ENCODE measurements at places on chromosomes 3 and 15.

GRCh38 chr15:48373821-48374451 lies 42.7 kb downstream of the DUT start:
- no peak for DNase-seq

GRCh38 chr3:130828948-130829947 lies 64.6 kb upstream of the ATP2C1 start:
- no peak for DNase-seq

DNA sequence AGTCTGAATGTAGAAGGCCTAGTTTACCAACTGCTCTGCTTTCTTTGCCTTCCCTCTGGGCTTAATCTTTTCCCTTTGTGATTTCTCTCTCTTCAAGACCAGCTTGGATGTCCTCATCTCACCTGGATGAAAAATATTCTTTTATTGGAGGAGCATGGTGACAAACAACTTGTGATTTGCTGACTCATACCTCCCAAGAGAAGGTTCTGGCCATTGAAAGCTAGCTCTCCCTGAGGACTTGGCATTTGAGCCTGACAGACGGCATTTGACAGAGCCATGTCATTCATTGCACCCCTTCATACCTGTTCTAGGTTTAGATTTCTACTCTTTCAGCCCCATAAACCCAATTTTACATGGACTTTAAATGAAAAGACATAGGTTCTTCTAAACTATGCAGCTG lies 33.3 kb downstream of the ATG7 start:
- DNase-seq = no peak

DNA sequence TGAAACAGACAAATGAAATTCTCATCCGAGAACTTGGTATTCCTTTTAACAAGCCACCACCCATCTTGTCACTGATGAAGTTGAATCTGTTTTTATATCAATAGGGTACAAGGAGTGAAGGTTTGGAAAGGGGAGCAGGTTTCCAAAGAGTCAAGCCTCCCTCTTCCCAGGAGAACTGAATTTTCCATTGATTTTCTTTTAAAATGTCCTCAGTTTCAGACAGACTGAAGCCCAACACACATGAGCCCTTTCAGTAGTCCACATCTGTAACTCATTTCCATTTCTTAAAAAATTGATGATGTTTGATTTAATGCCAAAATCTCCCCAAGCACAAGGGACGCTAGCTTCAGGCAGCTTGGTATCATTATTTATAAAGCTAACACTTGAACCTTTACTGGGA lies 187.7 kb downstream of the FOXB1 start:
- DNase-seq = no peak

- no peak for DNase-seq
These were observed 1.0 kb upstream of the CEP70 start for GRCh38 chr3:138594935-138595610.

- DNase-seq = no peak
These were observed 256.4 kb upstream of the UBE2E1 start for GRCh38 chr3:23549148-23549910.

- no peak for DNase-seq
These were observed 126.5 kb downstream of the ZNF385D start for GRCh38 chr3:21624524-21624923.

DNA sequence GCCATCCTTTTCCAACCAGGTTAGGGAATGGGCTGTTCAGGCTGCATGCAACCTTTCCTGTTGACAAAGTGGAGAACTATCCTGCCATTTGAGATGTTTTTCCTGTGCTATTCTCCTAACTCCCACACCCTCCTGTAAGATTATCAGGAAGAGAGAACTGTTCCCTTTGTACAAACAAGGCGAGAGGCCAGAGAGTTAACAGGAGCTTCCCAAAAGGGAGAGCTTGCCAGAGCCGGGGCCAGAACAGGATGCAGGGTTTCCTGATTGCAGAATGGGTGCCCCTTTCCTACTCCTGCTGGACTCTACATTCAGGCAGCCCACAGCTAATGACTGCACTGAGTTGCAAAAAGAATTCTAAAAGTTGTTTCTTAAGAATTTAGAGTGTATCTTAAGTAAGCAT lies 17.1 kb downstream of the PML start:
- DNase-seq = no peak

GRCh38 chr15:67176195-67176971 lies 78.1 kb downstream of the AAGAB start:
- no peak for DNase-seq

DNA sequence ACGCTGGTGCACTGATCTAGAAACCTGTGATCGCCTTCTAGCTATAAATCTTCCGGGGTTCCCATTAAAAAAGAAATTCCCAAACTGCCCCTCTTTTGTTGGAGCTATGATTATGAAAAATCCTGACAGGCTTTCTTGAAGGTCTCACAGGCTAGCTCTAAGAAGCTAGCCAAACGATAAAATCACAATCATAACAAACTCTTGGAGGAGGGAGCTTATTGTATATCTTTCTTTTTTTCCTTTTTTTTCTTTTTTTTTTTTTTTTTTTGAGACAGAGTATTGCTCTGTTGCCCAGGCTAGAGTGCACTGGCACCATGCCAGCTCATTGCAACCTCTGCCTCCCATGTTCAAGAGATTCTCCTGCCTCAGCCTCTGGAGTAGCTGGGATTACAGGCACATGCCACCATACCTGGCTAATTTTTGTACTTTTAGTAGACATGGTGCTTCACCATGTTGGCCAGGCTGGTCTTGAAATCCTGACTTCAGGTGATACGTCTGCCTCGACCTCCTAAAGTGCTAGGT lies 72.0 kb downstream of the MYO1E start:
- DNase-seq = no peak

DNA sequence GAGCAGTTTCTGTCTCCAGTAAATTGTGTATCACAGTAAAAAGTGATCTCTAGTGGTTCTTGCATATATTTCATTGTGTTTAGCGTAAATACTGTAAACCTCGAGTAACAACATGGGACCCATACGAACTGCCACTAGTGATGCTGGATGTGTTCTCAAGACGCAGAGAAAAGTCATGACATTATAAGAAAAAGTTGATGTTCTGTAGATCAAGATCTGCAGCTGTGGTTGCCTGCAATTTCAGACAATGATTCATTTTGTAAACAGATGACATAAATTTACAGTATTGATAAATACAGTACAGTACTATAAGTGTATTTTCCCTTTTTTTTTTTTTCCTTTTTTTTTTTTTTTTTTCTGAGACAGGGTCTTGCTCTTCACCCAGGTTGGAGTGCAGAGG lies 100.1 kb downstream of the DPH6 start:
- no peak for DNase-seq

- DNase-seq = no peak
These were observed 325.6 kb upstream of the UMPS start for GRCh38 chr3:124404621-124405020.
